ENCODE measurements at places on chromosomes 11 and 22. TPM values are rescaled to one million over a fixed set of nuclear protein-coding genes. Genes with fewer than 3 reads are reported as not detected.

Gene MS4A4E
- not detected for total RNA-seq

GRCh38 chr11:36594316-36594989 is at the start of gene IFTAP:
IFTAP (plus strand) TSS chr11:36594502; CDS start chr11:36610104, 15,602 bp downstream.
- H3K4me1 ChIP-seq: peaks cover 6% of the 10 kb centered on the region
- no peaks in the 10 kb centered on the region for H3K36me3 ChIP-seq
- no peak within 1 kb of the TSS for H3K27ac ChIP-seq
- H3K4me3 ChIP-seq: peak within 1 kb of the TSS; percentile 84
- peaks cover 42% of the 10 kb centered on the region for H3K27me3 ChIP-seq

Gene VPS11
- 46.2 TPM for total RNA-seq

DNA sequence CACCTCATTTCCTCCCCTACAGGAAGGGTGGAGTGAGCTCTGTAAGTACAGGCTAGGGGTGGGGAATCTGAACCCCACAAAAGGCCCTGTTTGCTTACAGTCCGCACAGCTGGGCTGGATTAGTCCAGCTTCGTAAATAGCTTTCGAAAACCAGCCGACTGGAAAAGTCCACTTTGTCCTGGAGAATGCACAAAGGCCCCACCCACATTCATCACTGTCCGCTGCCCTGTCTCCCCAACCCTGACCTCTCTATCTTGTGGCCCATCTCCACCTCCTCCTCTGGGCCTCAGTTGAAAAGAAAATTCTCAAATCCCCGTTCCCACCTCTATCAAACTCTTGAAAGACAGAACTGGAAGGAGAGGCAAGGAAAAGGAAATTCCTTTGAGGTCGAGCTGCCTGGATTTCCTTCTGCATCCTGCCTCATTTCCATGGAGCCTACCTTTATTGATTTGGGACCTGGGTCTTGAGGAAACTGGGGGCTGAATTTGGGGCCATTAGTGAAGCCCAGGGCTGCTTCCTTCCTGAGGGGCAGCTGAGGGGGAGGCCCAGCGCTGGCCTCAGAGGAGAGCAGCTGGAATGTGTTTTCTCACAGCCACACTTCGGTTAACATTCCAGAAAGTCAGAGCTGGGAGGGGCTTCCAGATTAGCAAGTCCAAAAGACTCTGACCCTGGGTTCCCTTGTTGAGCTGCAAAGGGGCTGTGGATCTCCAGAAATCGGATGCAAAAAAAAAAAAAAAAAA is 147.6 kb downstream of the FBXO7 start:
- no peak for DNase-seq
- H3K4me3 ChIP-seq: no peak overlapping the region
- no peak overlapping the region for H3K27ac ChIP-seq
- H3K27me3 ChIP-seq: peaks cover 3% of the 10 kb centered on the region
- H3K36me3 ChIP-seq: no peaks in the 10 kb centered on the region

DNA sequence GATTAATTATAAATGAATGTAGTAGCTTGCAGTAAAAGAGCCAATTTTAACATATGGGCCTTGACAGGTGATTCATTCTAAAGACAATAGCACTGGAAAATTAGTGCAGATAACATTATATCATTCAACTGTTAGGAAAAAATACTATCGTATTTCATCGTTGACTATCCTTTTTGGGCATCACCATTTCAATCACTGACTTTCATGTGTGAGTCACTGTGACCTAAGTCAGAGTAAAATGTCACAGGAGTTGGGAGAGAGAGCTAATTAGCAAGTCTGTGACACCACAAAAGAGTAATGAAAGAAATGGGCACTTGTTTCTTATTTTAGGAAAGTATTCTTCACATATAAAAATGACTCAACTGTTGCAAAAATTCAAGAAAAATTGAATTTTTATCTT is 253.8 kb upstream of the CNTN5 start:
- no peaks in the 10 kb centered on the region for H3K36me3 ChIP-seq
- H3K4me3 ChIP-seq: no peak overlapping the region
- no peaks in the 10 kb centered on the region for H3K27me3 ChIP-seq

DNA sequence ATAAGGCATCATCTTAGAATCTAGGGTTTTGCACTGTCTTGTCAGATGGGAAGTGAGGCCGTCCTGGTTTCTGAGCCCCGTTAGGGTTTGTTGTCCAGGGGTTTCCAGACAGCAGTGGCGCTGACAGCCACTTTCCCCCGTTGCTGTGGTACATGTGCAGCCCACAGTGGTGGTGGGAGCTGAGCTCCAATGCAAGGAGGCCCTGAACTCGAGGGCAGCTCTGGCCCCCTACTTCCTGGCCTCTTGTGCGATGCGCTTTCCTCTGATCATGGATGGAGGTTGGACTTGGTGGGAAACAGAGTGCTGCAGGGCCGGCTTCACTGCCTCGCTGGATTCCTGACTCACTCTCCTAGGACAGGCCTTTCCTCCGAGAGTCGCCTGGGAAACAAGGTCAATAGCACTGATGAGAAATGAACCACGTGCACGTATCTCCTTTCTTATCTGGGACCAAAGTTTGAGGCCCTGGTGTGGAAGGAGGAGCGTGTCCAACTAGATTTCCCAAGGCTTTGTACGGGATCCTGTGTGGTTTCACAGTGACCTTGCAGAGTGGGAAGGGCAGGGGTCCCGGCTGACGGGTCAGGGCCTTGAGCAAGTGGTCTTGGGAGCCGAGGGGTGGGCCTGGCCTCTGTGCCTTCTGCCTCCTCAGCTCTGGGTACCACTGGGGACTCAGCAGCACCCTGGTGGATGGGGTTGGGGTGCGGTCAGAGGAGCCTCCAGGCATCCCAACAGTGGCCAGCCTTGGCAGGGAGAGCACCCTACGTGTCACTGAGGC is 3.7 kb downstream of the PHRF1 start:
- peaks cover 12% of the 10 kb centered on the region for H3K36me3 ChIP-seq
- H3K4me1 ChIP-seq: peaks cover 29% of the 10 kb centered on the region
- H3K27ac ChIP-seq: peak overlapping the region; percentile 43
- H3K27me3 ChIP-seq: peaks cover 2% of the 10 kb centered on the region
- no peak for DNase-seq

- H3K4me3 ChIP-seq: no peak overlapping the region
- H3K27ac ChIP-seq: no peak overlapping the region
- H3K27me3 ChIP-seq: no peaks in the 10 kb centered on the region
Measured at GRCh38 chr11:119011476-119012053, 6.6 kb downstream of the RPS25 start.

DNA sequence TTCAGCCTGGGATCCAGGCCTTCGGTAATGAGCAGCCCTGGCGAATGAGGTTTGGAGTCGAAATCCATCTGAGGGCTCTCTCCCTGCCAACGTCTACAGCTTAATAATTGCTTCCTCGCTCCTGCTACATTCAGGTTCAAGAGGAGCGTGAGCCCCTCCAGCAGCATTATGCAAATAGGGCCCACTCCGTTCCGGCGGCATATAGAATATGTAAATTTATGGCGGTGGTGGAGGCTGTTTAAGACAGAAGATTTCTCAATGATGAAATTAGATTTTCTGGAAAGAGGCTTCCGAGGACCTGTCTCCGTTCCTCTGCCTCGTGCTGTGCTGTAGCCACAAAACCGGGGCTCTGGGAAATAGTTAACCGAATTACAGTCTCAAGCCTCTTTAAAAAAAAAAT is 402.8 kb downstream of the MIAT start:
- no peak overlapping the region for H3K27ac ChIP-seq
- no peaks in the 10 kb centered on the region for H3K36me3 ChIP-seq
- H3K27me3 ChIP-seq: peaks cover 7% of the 10 kb centered on the region
- H3K4me1 ChIP-seq: no peaks in the 10 kb centered on the region
- no peak for DNase-seq

GRCh38 chr11:61893981-61894380 is 2.6 kb upstream of the FADS3 start:
- H3K36me3 ChIP-seq: no peaks in the 10 kb centered on the region
- no peak overlapping the region for H3K27ac ChIP-seq
- no peak for DNase-seq
- H3K4me1 ChIP-seq: peaks cover 5% of the 10 kb centered on the region
- H3K27me3 ChIP-seq: peaks cover 5% of the 10 kb centered on the region
- no peak overlapping the region for H3K4me3 ChIP-seq

GRCh38 chr11:130295657-130296056 is 19.1 kb downstream of the ZBTB44 start:
- no peaks in the 10 kb centered on the region for H3K27me3 ChIP-seq
- no peak overlapping the region for H3K4me3 ChIP-seq
- H3K4me1 ChIP-seq: peaks cover 5% of the 10 kb centered on the region
- DNase-seq: no peak

Gene LRRC75B
- 3.2 TPM for total RNA-seq

All from activated naive CD8-positive, alpha-beta T cell treated with anti-CD3 and anti-CD28 coated beads, Interleukin-2, amount 10 ng/mL, durations not matched to agents 7 days and 5 days (primary cell).